ENCODE measurements at places on chromosomes 5 and 9. TPM values are rescaled to one million over a fixed set of nuclear protein-coding genes. Genes with fewer than 3 reads are reported as not detected.

DNA sequence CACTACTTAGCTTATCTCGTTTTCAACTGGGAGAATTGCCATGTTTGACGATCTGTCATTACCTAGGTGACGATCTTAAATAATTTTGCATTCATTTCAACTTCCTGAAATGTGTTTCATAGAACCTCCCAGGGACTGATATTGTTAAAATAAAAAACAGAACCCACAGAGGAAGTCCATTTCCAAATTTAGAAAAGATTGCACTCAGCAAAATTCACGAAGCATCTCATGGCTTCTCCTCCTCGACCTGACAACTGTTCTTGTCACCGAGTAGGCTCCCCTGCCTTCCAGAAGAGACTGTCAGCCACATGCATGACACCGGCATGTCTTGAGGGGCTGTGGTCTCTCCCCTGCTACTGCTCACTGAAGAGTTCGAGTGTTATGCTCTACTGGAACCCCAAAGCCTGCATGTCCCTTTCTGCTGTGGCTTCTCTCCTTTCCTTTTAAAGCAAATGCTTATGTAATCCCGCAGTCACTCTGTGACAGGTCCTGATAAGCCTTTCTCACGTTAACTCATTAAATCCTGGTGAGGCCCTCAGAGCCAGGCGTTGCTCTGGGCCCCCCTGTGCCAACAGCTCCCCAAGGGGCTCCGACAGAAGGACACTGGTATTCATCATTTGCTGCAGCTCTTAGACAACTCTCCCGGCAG is 26.8 kb upstream of the ANKRD33B start:
- no peak for DNase-seq

DNA sequence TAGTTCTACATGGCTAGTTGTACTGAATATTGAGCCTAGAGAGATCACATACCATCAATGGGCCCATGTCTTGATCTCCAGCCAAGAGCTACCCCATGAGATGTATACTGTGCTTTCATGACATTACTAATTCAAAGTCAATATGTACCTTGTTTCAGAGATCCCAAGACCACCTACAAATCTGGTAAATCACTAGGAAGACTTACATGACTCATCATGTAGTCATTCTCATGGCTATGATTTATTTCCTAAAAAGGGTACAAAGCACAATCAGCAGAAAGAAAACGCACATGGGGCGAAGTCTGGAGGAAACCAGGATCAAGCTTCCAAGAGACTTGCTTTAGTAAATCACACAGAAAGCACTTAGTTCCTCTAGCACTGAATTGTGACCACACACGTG is 103.0 kb downstream of the PCSK5 start:
- no peak for DNase-seq

GRCh38 chr9:78158286-78158685 is 77.6 kb upstream of the CEP78 start:
- no peak for DNase-seq

DNA sequence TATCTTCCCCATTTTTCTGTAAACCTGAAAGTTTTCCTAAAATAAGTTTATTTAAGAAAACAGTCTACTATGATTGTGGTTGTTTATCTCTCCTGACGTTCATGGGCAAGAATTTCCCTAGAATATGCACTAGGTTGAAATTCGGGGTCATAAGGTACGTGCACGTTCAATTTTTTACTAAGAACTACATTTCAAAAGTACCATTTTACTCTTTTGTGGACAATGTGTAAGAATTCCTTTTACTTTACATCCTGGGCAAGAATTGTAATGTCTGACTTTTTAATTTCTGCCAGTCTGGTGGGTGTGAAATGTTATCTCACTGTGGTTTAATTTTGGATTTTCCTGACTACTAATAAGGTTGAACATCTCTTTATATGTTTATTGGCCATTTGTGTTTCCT is 12.4 kb downstream of the IL5 start:
- DNase-seq, result no peak

Gene SPATA31D4
- not detected for total RNA-seq

Gene NMUR2
- 0.57 TPM for total RNA-seq

Gene IL13
- total RNA-seq, result not detected

Gene SV2C
- total RNA-seq, result not detected

Measured in Caco-2 (cell line).